WERI-Rb-1 (cell line): ENCODE measurements at places on chromosomes 6 and 20.

GRCh38 chr6:117687021-117687648, 11.9 kb downstream of the NUS1 start:
- no peak for DNase-seq

- no peak for DNase-seq
Measured at GRCh38 chr6:108697561-108698161, 136.9 kb downstream of the FOXO3 start.

DNA sequence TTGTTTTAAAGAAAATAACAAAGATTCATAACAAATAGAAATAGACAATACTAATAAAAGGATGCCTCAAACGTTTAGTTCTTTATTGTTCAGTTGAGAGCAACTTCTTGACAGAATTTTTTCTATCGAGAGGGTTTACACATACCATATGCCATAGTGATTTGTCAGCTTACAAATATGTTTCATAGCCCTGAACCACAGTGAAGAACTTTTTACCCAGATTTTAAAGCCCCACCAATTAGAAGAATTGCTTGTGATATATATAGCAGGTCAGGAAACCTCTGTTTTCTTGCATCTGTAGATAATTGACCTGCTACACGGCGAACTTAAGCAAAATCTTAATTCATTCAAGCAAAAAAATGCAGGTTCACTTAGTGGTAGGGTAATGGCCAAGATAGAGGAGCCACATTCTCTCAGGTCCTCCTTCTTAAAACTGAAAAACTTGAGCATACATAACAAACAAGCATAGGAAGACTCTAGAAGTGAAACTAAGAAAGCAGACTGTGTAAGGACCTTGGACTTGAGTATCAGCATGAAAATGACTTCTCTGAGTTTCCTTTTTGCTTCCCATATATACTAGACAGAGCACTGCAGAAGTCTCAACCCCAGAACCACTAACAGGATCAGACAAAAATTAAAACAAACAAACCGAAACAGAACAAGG, 39.5 kb downstream of the CRISP1 start:
- no peak for DNase-seq

DNA sequence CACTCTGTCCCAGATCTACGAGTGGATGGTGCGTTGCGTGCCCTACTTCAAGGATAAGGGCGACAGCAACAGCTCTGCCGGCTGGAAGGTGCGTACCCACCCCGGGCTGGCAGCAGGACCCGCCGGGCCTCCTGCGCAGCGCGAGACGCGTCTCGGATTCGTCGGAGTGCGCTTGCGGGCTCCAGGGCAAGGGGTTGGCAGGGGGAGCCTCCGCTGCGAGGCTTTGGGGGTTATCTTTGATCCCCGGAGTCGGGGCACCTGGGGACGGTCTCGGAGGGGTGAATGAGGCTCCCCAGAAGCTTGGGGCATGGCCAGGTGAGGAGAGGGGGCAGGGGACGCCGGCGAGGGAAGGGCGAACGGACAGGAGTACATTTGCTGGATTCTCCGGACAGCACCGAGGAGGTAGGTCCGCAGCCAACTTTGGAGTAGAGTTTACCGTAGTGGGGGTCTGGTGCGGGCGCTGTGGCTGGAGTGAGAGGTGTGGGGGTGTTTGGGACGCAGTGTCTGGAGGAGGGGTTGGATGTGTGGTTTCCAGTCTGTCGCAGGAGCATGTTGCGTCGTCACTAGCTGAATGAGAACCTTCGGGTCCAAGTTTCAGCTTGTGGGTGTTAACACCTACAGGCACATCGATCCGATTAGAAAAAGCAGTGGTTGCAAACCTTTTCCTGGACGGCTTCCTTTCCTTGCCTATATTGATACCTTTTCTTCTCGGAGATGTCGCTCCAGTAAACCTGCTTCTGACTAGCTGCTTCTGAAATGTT, 1.2 kb downstream of the FOXO3 start:
- DNase-seq = peak; percentile 23

DNA sequence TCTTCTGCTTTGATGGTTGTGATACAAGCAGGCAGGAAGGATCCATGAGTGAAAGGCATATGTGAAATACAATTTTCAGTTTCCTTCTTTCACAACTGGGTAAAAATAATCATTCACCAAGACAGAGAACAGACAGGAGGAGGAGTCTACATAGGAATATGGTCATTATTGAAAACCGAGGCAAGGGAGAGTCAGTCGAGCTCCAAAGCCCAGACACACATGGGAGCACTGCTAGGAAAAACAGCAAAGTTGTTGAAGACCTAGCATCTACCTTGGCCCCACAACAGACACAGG, 260.6 kb downstream of the ERMARD start:
- DNase-seq = no peak

GRCh38 chr20:50124496-50124895, 11.5 kb upstream of the UBE2V1 start:
- DNase-seq = no peak

DNA sequence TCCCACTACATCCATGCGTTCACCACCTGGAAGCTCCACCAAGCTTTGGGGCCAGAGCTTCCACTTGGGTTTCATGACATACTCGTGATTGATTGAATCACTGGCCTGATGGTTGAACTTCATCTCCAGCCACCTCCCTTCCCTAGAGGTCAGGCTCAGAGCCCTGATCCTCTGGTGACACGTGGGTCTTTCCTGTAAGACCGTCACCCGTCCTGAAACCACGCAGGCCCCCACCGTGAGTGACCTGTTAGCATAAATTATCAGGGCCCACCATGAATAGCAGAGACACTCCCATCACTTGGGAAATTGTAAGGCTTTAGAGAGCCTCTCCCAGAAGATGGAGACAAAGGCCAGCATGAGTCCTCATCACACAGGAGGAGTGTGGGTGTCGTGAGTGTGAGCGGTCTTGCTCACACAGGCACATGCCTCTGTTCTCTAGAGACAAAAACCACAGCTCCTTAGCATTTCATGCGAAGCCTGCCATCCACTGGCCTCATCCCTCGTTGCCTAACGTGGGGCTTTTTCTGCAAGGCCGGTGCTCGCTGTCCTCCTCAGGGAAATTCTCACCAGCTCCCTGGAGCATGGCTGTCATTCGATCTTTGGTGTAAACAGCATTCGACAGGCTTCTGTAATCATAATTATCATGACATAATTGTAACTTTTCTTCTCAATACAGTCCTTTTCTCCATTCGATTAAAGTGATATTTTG, 65.1 kb upstream of the DUSP22 start:
- DNase-seq = no peak

- peak; percentile 88 for DNase-seq
Measured at GRCh38 chr6:96015518-96016333, at the start of gene FUT9. TSS of gene FUT9 (plus strand) at chr6:96015974. CDS start at chr6:96203156, 187,182 bp downstream.

DNA sequence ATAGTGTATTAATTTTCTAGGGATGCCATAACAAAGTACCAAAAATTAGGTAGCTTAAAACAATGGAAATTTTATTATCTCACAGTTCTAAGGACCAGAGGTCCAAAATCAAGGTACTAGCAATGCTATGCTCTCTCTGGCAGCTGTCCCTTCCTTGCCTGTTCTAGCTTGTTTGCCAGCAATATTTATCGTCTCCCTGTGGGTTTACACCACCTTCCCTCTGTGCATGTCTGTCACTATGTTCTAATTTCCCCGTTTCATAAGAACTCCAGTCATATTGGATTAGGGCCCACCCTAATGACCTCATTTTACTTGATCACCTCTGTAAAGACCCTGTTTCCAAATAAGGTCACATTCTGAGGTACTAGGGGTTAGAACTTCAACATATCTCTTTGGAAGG, 217.2 kb downstream of the IBTK start:
- DNase-seq = no peak

- DNase-seq = no peak
Measured at GRCh38 chr6:124530926-124531325, 431.3 kb upstream of the RNF217 start.

GRCh38 chr20:42945234-42945994, 244.3 kb downstream of the PTPRT start:
- peak; percentile 63 for DNase-seq

- no peak for DNase-seq
Measured at GRCh38 chr6:140830666-140831065, 1302.1 kb upstream of the GJE1 start.

DNA sequence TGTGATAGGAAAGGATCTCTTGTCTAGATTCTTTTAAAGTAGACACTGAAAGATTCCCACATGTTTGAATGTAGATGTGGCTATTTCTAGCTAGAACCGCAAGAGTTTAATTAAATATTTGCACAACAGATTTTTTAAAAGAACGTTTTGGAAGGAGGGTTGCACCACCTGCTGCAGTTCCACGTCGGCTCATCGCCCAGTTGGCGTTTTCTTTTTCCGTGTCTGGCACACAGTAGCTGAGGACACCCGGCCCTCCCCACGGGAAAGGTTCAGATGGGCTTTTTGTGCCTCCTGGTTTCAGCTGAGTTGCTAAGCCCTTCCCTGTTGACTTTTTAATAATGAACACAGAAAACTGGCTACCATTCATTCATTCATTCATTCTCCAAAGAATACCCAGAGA, 41.8 kb upstream of the DOK5 start:
- no peak for DNase-seq

GRCh38 chr20:1204113-1204512, 859 bp downstream of the C20orf202 start:
- DNase-seq = no peak
